Stimulated activated CD4-positive, alpha-beta T cell treated with anti-CD3 and anti-CD28 coated beads, Interleukin-1b, Interleukin-23, amount 100 ng/mL, for 4 hours (primary cell): ENCODE measurements at places on chromosomes 13 and 19.

GRCh38 chr19:47735131-47735530 is 10.2 kb upstream of the NOP53 start:
- DNase-seq: no peak

DNA sequence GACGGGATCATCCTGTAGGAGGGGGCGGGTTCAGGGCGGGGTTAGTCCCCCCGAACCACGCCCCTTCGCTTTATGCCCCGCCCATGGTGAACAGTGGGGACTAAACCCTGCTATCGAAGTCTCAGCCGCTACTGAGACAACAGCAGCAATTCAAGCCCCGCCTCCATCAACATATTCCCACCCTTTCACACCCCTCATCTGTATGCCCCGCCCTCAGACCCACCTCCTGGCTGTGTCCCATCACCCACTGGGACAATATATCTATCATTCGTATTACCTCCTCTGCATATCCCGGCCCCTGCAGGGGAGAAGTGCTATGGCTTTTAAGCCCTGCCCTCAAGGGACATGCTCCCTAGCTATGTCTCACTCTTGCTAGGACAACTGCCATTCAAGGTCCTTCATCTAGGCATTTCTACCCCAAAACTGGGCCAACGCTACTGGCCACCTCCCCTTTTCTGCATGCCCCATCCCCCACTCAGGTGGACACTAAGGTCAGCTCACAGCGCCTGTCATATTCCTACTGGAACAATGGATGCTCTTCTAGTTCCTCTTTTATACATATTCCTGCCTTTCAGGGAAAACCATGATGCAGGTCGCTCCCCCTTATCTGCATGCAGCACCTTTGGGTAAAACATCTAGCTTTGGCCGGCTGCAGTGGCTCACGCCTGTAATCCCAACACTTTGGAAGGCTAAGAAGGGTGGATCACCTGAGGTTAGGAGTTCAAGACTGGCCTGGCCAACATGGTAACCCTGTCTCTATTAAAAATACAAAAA is 11.9 kb downstream of the LRFN1 start:
- DNase-seq: no peak

DNA sequence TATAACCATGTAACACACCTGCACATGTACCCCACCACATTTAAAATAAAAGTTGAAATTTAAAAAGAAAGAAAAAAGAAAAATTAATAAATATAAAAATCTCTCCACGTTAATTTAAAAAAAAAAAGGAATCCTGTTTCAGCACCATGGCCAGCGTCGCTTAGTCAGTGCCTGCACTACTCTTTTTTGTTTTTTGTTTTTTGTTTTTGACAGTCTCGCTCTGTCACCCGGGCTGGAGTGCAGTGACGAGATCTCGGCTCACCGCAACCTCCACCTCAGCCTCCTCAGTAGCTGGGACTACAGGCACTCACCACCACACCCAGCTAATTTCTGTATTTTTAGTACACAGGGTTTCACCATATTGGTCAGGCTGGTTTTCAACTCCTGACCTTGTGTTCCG is 835.9 kb downstream of the UQCRFS1 start:
- no peak for DNase-seq

- no peak for DNase-seq
These were observed 39.3 kb upstream of the RNF17 start for GRCh38 chr13:24724714-24725113.

- no peak for DNase-seq
These were observed 750 bp downstream of the RAB20 start for GRCh38 chr13:110560601-110561343.

GRCh38 chr19:16536130-16536529 is 6.1 kb downstream of the CHERP start:
- no peak for DNase-seq

GRCh38 chr13:108656742-108657141 is 27.3 kb downstream of the MYO16 start:
- no peak for DNase-seq

GRCh38 chr19:20167020-20167644 is at the start of gene ZNF486:
Gene ZNF486, plus strand, starts transcription at chr19:20167214. Its CDS starts 117 bp downstream, at chr19:20167331.
- DNase-seq: peak; percentile 76

- DNase-seq: no peak
These were observed 426.1 kb downstream of the EFNB2 start for GRCh38 chr13:106109391-106109791.

DNA sequence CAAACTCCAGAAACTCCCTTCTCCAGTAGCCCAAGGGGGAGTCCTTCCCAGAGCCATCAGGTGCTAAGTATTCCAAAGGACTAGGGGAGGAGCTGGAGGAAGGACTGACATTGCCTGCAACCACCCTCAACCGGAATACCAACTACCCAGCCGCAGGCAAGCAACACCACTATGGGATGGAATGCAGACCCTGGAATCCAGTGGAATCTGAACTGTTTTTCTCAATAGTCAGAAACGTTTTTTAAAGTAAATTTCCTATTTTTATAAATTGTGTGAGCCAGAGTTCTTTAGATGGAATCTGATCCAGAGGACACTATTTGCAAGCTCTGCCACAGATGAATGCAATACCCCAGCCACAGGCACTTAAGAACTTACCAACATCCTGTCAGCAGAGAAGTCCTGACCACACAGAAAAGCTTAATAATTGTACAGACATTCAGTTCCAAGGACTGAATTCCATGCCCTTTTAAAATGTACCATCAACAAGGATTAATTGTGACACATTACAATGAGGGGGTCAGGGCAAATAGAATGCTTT is 92.1 kb downstream of the USP12 start:
- no peak for DNase-seq

- no peak for DNase-seq
These were observed 167.6 kb downstream of the PTPRS start for GRCh38 chr19:5172859-5173630.

DNA sequence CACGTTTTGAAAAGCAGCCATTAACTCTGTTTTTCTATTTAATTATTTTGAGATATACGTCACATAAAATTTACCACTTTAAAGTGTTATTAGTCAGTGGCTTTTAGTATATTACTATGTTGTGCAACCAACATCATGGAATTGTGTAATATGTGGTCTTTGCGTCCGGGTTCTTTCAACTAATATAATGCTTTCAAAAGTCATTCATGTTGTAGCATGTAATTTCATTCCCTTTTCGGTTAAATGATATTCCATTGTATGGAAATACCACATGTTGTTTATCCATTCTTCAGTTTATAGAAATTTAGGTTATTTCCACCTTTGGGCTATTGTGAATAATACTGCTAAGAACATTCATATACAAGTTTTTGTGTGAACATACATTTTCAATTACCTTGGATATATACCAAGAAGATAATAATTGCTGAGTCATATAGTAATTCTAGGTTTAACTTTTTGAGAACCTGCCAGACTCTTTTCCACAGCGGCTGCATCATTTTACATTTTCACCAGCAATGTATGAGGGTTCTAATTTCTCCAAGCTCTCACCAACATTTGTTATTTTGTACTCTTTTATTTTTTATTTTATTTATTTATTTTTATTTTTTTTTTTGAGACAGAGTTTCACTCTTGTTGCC is 28.1 kb upstream of the CLDN10 start:
- DNase-seq: no peak

GRCh38 chr19:28468701-28469459 is 744.1 kb downstream of the UQCRFS1 start:
- DNase-seq: peak; percentile 5

- no peak for DNase-seq
These were observed 1139.7 kb upstream of the SPRY2 start for GRCh38 chr13:81480634-81481033.

DNA sequence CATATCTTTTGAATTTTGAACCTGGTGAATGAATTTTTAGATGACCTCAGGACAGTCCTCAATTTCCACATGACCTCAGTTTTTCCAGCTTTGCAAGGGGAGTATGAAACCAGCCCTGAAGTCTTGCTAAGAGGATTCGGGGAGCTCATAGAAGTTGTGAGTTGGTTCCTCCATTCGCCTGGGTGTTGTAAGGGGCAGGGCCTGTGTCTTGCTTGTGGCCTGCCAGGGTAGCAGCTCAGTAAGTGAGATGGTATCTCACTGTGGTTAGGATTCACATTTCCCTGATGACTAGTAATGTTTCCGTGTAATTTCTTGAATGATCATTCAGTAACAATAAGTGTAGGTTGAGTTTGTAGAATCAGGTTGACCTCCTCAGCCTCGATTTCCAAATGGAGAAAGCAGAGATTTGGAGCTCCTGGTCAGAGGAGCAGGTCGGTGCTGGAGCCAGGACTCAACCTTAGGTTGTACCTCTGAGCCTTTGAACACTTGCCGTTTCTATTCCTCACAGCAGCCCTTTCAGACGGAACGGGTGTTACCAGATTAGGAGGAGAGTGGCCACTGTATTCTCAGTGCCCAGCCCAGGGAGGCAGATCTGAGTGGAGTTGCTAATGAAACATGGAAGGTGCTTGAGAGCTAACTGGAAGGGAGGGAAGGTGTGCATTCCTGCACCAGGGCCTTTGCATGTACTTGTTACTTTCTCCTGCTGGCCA is 14.6 kb downstream of the NACC1 start:
- no peak for DNase-seq

- DNase-seq: no peak
These were observed 30.7 kb upstream of the NFIC start for GRCh38 chr19:3335431-3336350.

GRCh38 chr19:13314761-13315160 is 164.6 kb downstream of the IER2 start:
- DNase-seq: no peak
